ENCODE measurements at places on chromosomes 16 and 17. TPM values are rescaled to one million over a fixed set of nuclear protein-coding genes. Genes with fewer than 3 reads are reported as not detected.

Gene CASKIN1
- 19.0 TPM for total RNA-seq

Gene CCL5
- 0.45 TPM for total RNA-seq

Gene NPIPB12
- total RNA-seq, result 44.0 TPM

Gene NLGN2
- total RNA-seq, result 11.8 TPM

Gene ARL5C
- total RNA-seq, result not detected

Gene CD79B
- not detected for total RNA-seq

Gene ZNF624
- 23.1 TPM for total RNA-seq

Gene MAPT
- 90.3 TPM for total RNA-seq

Gene TUBB3
- 832 TPM for total RNA-seq

Gene TMEM100
- 11.0 TPM for total RNA-seq

Gene PIK3R5
- total RNA-seq, result 1.2 TPM

Gene WDR59
- total RNA-seq, result 35.1 TPM

Gene SLC2A4
- total RNA-seq, result 0.18 TPM

Gene FOXL1
- 0.36 TPM for total RNA-seq

Gene KRTAP3-1
- not detected for total RNA-seq

Gene MLX
- 21.6 TPM for total RNA-seq

Gene SYT17
- 4.6 TPM for total RNA-seq

Gene GNAO1
- total RNA-seq, result 71.6 TPM

Gene PIRT
- total RNA-seq, result 7.3 TPM

Gene PABPN1L
- not detected for total RNA-seq

Gene GUCY2D
- total RNA-seq, result not detected

Gene PYY
- not detected for total RNA-seq

Gene PIPOX
- total RNA-seq, result 6.4 TPM

Gene CDH11
- total RNA-seq, result 227 TPM

Gene HIGD1B
- total RNA-seq, result 1.5 TPM

Gene KRTAP4-1
- total RNA-seq, result not detected

Gene TRAF4
- total RNA-seq, result 32.8 TPM

Gene ZNF469
- 0.73 TPM for total RNA-seq

Gene GRB7
- total RNA-seq, result not detected

Gene G6PC1
- total RNA-seq, result 0.09 TPM

Gene TP53TG3B
- not detected for total RNA-seq

Gene CCR7
- not detected for total RNA-seq

Gene SOX9
- total RNA-seq, result 22.3 TPM

Gene CARD14
- total RNA-seq, result 0.82 TPM

Gene TMEM238L
- not detected for total RNA-seq

Gene ZKSCAN2
- total RNA-seq, result 16.9 TPM

Gene VMP1
- 153 TPM for total RNA-seq

Gene C16orf54
- 0.27 TPM for total RNA-seq

Gene FAM171A2
- 29.8 TPM for total RNA-seq

Gene CIAPIN1
- 47.6 TPM for total RNA-seq
